Islet precursor cell (in vitro differentiated cells): ENCODE measurements at places on chromosomes 12 and 14.

DNA sequence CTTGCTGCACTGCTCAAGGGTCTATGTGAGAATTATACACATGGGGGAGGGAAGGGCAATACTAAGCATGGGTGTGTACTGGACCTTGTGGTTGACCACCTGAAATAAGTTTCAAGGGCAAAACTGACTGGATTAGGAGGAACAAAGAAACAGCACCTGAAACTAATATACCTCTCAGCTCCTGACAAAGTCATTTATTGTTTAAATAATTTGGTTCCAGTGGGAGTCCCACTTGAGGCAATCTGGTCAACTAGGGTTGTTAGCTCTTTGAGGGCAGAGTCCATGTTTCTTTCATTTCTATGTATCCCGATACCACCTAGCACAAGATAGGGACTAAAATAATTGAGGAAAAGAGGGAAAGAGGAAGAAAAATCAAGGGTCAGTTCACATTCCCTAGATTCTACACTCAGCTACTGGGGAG is 45.5 kb downstream of the STXBP6 start:
- DNase-seq: no peak

- no peak for DNase-seq
These were observed 649.3 kb downstream of the GALC start for GRCh38 chr14:87343652-87344051.

GRCh38 chr12:111085096-111085495 is 164.7 kb upstream of the MYL2 start:
- DNase-seq: no peak

GRCh38 chr12:88884600-88884999 is 304.3 kb upstream of the KITLG start:
- DNase-seq: no peak

- no peak for DNase-seq
These were observed 119.7 kb upstream of the LRIG3 start for GRCh38 chr12:59040043-59040442.

GRCh38 chr12:124828264-124829007 is 35.2 kb downstream of the SCARB1 start:
- DNase-seq: peak; percentile 96
